Caudate nucleus (tissue), 63 donors: ENCODE measurements at places on chromosomes 16 and 17.

DNA sequence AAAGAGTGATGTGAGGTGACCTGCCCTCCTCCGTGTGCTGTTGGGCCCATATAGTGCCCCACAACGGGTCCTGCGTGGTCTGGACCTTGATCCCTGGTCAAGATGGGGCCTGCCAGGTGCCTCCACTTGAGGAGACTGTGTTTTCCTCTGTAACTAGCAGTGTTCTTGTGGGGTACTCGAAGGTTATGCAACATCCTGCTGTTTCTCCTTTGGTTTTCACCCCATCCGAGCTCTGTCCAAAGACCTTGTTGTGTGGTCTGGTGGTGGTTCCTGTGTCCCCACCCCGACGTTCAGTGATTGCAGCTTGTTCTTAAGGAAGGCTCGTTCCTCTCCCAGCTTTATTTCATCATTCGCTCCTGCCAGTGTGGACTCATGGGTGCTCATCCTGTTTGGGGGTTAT lies 38.7 kb upstream of the ZNF750 start:
- no peak for DNase-seq

DNA sequence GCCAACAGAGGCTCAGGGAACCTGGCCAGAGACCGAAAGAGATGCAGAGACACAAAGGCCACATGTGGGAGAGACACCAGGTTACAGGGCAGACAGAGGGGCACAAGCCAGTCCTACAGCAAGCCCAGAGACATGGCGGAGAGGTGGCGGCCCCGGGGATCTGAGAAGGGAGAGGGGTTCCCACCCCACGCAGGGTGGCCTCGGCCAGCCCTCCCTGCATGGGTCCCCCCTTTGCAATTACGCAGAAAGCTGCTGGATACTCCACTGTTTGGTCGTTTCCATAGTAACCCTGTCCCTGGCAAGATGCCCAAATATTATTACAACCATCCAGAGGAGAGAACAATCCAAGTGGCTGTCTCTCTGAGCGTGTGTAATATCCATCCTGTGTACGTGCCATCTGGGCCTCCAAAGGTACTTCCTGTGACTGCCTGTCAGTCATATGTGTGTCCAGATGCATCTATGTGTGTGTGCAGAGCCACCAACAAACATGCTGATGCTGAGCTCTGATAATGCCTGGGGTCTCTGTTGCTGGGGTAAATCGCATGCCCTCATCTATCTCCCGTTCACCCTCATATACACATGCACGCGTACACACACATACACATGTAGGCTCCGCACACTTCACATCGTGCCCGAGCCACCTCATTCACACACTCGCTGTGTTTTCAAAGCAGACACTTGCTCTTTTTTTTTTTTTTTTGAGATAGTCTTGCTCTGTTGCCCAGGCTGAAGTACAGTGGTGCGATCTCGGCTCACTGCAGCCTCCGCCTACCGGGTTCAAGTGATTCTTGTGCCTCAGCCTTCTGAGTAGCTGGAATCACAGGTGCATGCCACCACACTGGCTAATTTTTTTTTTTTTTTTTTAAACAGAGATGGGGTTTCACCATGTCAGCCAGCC lies 5.5 kb downstream of the PCGF2 start:
- DNase-seq, result no peak

DNA sequence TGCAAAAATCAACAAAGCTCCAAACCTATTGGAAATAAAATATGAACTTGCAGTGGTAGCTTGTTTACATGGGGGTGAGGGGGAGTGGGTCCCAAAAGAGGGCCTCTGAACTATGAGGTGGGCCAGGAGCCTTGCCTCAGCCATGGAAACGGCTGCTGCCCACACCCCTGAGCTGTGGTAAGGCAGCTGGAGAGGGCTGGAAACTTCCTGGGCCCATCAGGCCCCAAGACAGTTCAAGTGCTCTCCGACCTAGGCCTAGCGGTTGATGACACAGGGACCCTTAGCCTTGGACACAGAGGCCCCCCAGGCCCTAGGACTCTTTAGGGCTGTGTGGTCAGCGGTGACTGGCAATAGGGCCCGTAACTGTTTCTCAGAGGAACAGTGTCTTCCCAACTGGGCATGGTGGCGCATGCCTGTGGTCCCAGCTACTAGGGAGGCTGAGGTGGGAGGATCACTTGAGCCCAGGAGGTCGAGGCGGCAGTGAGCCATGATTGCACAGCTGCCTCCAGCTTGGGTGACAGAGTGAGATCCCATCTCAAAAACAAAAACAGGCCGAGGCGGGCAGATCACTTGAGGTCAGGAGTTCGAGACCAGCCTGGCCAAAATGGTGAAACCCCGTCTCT lies 18.3 kb downstream of the UNC13D start:
- no peak for DNase-seq

- no peak for DNase-seq
These were observed 26.4 kb upstream of the CD300E start for GRCh38 chr17:74649909-74650308.

GRCh38 chr16:60811051-60811608 lies 1225.1 kb downstream of the CDH8 start:
- DNase-seq, result no peak
